ENCODE measurements at places on chromosomes 13 and 19.

DNA sequence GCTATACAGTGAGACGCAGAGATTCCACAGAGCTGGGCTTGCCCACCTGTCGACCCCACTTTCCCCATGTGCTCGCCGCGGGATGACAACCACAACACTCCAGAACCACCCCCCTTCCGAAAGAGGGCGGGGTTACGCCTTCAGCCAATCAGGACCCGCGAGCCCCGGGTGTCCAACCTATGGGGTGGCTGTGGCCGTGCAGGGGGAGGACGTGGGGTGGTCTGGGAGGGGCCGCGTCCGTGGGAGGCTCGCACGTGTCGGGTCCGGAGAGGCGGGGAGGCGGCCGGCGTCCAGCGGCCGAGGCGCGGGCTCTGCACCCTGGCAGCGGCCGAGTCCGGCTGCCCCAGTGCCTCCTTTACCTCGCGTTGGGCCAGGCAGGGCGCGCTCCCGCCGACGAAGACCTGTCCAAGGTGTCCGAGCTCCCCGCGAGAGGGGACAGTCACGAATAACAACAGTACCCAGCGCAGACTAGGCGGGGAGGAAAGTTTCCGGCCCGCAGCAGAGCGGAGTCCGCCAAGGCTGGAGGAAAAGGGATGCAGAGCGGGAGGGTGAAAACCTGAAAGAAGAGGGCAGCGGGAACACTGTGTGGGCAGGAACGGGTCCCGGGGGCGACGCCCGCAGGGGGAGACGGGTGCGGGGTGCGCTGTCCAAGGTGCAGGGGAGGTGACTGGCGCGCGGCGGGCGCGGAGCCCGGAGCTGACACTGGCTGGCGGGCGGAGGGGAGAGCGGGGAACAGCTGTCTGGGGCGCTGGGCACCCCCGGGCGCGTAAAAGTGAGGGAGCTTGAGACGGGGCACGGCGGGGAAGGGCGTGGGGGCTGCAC is 911 bp downstream of the ENOX1 start:
- peak; percentile 80 for DNase-seq

GRCh38 chr19:49212016-49212701 is 54.6 kb downstream of the TRPM4 start:
- DNase-seq: no peak

DNA sequence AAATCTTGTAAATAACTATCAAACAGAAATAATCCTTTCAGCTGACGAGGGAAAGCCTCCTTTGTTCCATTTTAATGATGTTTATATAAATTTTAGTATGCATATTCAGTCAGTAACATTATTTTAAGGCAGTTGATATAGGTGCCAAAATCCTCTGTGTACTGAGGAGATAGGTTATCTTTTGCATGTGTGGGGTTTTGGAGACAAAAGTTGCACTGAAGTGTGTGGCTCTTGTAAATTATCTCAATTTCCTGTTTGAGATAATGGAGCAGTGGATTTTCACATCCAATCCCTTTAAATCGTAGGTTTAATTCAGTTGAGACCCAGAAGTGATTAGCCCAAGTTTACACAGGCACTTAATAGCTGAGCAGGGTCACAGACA is 106.6 kb downstream of the RGCC start:
- DNase-seq: no peak

DNA sequence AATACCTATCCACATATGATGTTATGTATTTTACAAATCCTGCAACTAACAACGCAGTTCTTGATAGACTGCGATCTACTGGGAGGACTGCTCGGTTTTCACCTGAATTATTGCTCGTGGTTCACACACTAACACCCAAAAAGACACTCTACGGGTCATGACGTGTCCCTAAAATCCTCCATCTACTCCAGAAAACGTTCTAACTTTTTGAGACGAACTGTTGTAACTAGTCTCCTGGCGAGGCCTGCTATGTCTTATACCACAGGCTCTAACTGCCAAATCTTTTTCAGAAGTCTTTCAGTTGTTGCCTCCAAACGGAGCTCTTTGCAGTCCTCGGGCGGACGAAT is 108.2 kb downstream of the KCNRG start:
- no peak for DNase-seq

GRCh38 chr13:66509175-66509574 is 721.0 kb downstream of the PCDH9 start:
- no peak for DNase-seq

DNA sequence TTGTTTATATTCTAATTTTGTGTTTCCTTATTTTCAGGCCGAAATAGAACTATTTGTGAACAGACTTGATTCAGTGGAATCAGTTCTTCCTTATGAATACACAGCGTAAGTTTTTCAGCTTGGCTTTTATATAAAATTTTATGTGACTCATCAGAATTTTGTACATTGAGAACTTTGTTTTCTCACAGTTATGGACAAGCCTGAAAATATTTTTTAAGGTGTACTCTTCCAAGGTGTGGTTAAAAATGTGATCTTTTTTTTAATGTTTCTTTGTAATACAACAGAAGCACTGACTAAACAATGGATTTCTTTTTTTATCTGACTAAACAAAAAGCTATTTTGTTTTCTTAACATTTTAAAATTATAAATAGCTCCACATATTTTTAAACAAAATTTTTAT is 16.3 kb downstream of the TM9SF2 start:
- no peak for DNase-seq

DNA sequence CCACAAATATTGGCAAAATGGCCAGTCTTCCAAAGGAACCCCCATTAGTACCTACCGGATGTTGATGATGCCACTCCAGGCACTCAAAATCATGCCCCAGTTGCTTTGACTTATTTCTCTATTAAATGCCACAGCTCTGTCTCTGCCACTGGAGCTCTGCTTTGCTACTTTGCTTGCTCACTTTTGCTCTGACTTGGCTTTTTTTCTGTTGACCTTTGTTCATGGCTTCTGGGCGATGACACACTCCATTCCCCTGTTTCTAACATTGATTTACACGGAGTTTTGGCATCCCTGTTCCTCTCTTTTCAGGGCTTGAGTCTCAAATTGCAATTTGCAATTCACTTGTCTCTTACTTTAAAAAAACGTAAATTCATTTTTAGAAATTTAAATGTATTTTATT is 217.1 kb upstream of the SPRY2 start:
- no peak for DNase-seq

DNA sequence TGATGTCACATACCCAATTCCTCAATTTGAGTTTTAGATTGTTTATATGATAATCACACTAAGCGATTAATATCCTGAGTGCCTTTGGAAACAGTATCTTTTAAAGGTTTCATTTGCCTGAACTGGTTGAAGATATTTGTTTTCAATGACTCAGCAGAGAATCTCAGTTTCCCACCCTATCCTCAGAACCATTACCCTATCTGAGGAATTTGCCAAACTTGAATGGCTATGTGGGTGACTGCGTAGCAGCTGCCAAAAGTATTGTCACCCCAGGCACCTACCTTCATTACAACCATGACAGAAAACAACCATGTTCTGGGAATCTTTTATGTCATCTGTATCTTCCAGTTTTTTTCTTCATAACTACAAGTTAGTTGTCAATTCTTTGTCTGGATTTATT is 440.1 kb upstream of the NBEA start:
- no peak for DNase-seq
